ENCODE measurements at places on chromosomes 16 and 17. TPM values are rescaled to one million over a fixed set of nuclear protein-coding genes. Genes with fewer than 3 reads are reported as not detected.

Gene EPOP
- 1.2 TPM for polyA plus RNA-seq

Gene CNGB1
- polyA plus RNA-seq: not detected

Gene BAHCC1
- 1.4 TPM for polyA plus RNA-seq

Gene AOC3
- polyA plus RNA-seq: not detected

Gene UNC45B
- not detected for polyA plus RNA-seq

Gene EXOC3L1
- polyA plus RNA-seq: not detected

Gene OXLD1
- 21.7 TPM for polyA plus RNA-seq

Gene TEDC2
- 0.22 TPM for polyA plus RNA-seq

Gene KRTAP4-16
- not detected for polyA plus RNA-seq

Gene TOX3
- 11.7 TPM for polyA plus RNA-seq

Gene CD7
- polyA plus RNA-seq: not detected

Gene ELMO3
- polyA plus RNA-seq: not detected

Gene PDILT
- polyA plus RNA-seq: not detected

Gene CDH15
- not detected for polyA plus RNA-seq

Gene FMNL1
- polyA plus RNA-seq: 2.4 TPM

Gene RUNDC3A
- 40.9 TPM for polyA plus RNA-seq

Gene CRYBA1
- not detected for polyA plus RNA-seq

Gene SLC6A4
- polyA plus RNA-seq: not detected

Gene DOC2B
- polyA plus RNA-seq: 2.2 TPM
